ENCODE measurements at places on chromosomes 3 and 15. TPM values are rescaled to one million over a fixed set of nuclear protein-coding genes. Genes with fewer than 3 reads are reported as not detected.

SPINT1 gene
- 0.58 TPM for total RNA-seq

BCHE gene
- total RNA-seq: 54.6 TPM

PLA2G4F gene
- not detected for total RNA-seq

GOLGA6L6 gene
- total RNA-seq: not detected

CCDC39 gene
- 0.23 TPM for total RNA-seq

CILP gene
- total RNA-seq: 2.8 TPM

RBMS3 gene
- total RNA-seq: 45.9 TPM

FOXB1 gene
- total RNA-seq: not detected

KLF13 gene
- 27.7 TPM for total RNA-seq

PAQR9 gene
- total RNA-seq: not detected

IMPG2 gene
- total RNA-seq: 0.17 TPM

GHRL gene
- not detected for total RNA-seq

GALNT15 gene
- total RNA-seq: 1.3 TPM

HMCES gene
- total RNA-seq: 14.7 TPM

IL16 gene
- 6.7 TPM for total RNA-seq

TNFSF10 gene
- total RNA-seq: not detected

UROC1 gene
- not detected for total RNA-seq

ETV5 gene
- total RNA-seq: 5.1 TPM

GOLGA8J gene
- total RNA-seq: not detected

TMEM158 gene
- 39.8 TPM for total RNA-seq

PLSCR2 gene
- not detected for total RNA-seq

GP5 gene
- under 0.01 TPM for total RNA-seq

MESP2 gene
- total RNA-seq: 0.23 TPM

HCN4 gene
- total RNA-seq: not detected

NEK11 gene
- 3.2 TPM for total RNA-seq

PIK3CA gene
- 20.4 TPM for total RNA-seq

CLSTN2 gene
- total RNA-seq: 0.58 TPM

AMT gene
- 1.4 TPM for total RNA-seq

NAA80 gene
- 13.7 TPM for total RNA-seq

USP50 gene
- total RNA-seq: not detected

AADAC gene
- total RNA-seq: 11.8 TPM

HHATL gene
- total RNA-seq: not detected
